ENCODE measurements at places on chromosomes 4 and X. TPM values are rescaled to one million over a fixed set of nuclear protein-coding genes. Genes with fewer than 3 reads are reported as not detected.

Gene CFAP47
- not detected for total RNA-seq

GRCh38 chr4:93342738-93343137 lies 485.8 kb upstream of the ATOH1 start:
- no peak for DNase-seq

Gene FAM53A
- 2.0 TPM for total RNA-seq

GRCh38 chrX:96685210-96686099 lies 813 bp downstream of the DIAPH2 start:
- DNase-seq, result peak; percentile 28

DNA sequence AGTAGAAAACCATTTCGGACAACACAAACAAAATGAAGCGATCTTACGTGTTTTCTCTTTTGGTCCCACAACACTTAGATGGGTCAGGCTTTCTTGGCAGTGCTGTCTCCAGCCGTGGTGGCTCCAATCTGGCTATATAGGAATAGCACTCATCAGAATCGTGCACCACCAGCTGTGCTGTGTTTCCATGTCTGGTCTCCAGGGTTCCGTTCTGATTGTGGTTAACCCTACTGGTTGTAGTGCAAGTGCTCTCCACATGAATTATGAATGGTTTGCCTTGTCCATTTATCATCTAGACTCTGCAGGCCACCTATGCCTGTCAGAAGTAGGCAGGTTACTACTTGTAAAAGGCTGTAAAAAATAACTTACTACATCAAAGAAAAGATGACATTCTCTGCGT lies 536.3 kb downstream of the IQCM start:
- DNase-seq, result no peak

Gene RBMX
- total RNA-seq, result 207 TPM

- no peak for DNase-seq
These were observed 451.2 kb downstream of the RAB28 start for GRCh38 chr4:13032936-13033335.

GRCh38 chr4:67131224-67131623 lies 414.1 kb downstream of the CENPC start:
- DNase-seq, result no peak

DNA sequence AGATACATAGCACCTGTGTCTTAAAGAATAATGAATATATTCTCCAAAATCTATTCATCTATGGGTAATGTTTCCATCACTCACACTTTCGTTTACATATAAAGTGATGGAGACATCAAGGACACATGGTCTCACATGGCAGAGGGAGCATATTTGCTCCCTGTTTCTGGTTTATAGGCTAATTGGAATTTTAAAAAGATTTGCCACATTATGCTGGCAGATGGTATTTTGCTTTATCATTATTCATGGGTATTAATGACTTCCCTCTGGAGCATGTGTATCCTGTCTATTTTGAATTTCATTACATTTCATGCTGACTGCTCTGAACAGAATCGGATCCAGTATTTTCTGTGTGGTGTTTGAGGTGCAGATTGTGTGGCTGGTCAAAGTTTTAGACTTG lies 79.0 kb downstream of the PDGFRA start:
- DNase-seq, result no peak

DNA sequence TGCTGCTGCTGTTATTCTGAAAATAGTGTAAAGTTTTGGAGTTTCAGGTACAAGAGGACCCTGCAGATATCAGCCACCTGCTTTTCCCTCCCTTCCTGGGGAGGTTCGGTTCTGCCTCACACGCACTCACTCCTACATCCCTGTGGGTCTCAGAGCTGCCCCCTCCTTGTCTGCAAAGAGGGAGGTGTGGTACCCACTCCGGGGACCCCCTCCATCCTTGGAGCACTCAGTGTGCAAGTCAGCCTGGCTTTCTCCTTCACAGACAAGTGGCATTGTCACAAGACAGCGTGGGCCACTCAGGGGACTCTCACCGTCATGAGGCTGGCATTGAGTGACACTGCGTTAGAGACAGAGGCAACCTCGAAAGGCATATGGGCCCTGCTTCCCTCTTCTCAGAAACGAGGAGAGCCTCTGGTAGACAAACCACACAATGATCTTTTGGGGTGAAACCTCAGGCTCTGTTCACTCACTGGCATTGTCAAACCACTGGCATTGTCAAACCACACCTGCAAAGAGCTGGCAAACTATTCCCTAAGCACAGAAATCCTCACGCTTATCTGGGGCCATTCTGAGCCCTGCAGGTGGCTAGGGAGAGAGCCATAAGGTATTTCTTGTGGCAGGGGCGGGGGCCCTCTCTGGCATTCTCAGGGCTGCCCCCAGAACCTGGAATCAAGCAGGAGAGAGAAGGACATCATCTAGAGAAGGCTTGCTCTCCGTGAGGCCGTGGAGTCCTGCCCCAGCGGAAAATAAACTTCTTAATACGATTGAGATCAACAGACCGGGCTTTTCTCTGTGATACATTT lies 285.0 kb downstream of the SHOX start:
- DNase-seq, result no peak

Gene PRDM5
- total RNA-seq, result 6.0 TPM

DNA sequence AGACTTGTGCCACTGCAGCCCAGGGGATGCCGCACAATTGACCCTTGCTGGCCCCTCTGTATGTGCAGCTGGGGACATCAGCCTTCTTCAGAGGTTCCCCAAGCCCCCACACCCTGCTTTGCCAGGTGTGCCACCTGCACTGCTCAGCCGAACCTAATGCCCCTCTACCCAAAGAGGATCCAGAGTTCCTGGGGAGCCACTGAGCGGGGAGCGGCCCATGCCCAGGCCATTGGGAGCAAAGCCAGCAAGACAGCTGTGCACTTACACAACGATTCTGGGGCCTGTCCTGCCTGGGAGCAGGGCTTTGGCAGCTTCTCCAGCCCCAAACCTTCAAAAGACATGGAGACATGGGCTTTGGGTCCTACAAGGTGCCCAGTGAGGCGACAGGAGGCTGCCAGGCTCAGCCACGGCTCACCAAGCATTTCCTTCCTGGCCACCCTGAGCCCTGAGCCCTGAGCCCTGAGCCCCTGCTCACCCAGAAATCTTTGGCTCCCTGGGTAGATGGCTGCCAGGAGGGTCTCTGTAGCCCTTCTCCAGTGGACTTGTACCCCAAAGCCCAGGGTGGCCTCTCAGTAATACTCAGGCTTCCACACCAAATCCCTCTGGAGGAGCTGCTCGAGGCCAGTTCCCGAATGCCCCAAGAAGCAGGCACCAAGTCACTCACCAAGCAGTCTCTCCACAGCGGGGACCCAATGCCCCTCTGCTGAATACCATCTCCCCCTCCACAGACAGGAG lies 13.0 kb downstream of the PNMA6E start:
- DNase-seq, result no peak

Gene GSX2
- not detected for total RNA-seq

Data from omental fat pad (tissue), 4 donors.